ENCODE measurements at places on chromosomes 6 and 20.

DNA sequence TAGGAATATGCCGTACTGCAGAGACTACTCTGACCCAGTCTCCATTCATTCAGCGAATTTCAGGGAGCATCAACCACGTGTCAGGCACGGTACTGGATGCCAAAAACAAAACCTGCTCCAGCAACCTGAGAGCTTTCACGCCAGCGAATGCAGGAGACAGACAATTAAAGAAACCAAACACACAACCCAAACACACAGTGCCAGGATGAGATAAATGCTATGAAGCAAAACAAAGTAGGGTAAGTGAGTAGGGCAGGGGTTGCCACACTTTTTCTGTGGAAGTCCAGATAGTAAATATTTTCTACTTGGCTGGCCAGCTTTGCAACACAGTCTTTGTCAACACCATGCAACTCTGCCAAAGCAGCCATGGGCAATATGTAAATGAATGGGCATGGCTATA is 10.0 kb downstream of the MOCS1 start:
- no peak for DNase-seq

DNA sequence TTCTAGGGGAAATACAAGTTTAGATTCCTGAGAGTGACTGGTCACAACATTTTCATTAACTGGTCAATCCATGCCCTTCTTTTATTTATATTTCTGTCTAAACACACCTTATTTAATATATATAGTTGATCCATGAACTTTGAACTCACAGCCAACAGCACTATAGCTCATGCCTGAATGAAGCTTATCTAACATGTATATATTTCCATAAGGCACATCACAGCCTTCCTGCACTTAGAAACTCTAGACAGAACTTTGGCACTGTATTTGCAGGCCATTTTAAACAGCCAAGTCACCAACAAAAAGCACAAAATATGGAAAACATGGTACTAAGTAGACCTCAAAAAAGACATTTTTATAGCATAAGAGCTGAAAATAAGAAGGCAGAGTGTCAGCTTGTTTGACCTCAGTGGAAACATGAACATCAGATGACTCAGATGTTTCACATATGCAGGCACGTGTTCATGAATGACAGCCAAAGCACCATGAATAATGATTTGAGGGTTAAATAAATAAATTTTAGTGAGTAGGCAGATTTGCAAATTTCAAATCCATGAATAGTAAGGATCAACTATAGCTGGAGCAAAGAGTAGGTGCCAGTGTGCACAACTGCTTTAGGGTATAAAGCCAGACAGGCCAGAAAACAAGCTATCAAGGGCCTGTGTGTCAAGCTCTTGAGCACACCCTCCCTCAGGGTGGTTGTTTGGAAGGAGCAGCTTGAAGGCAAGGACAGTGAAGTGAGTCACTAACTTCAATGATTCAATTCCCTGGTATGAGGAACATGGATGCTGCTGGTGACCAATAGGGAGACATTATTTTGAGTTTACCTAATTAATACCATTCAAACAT is 88.9 kb upstream of the NT5E start:
- DNase-seq, result no peak

GRCh38 chr20:23018432-23018831 is 16.7 kb upstream of the SSTR4 start:
- no peak for DNase-seq

- DNase-seq, result no peak
Measured at GRCh38 chr6:169795196-169795595, 43.8 kb downstream of the ERMARD start.

DNA sequence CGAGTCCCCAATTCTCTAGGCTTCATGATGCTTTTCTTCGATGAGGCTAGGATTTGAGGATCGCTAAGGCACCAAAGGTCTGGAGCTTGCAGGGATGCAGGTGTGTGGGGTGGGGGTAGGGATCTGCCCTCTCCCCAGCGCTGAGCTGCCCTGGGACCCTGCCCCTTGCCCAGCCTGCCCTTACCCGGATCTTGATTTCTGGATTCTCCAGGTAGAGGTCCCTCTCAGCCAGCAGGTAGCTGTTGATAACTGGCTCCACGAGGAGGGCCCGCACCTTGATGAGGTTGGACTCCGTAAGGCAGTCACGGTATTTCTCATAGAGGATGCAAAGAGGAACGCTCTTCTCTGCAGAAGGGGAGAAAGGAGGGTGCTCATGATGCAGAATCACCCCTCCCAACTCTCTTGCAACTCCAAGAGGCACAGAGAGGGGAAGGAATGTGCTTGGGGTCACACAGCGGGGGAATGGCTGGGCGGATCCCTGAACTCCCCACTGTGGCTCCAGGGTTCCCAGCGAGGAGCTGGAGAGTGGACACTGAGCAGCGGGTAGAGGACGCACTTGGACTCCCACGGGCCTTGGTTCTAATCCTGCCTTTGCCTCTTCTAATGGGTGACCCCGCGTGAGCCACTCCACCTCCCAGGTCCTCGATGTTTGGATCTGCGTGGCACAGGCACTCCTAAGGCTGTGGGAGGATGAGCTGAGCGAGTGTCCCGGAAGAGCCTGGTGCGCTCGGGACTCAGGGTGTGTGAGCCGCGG is 32.7 kb downstream of the TGM2 start:
- no peak for DNase-seq

DNA sequence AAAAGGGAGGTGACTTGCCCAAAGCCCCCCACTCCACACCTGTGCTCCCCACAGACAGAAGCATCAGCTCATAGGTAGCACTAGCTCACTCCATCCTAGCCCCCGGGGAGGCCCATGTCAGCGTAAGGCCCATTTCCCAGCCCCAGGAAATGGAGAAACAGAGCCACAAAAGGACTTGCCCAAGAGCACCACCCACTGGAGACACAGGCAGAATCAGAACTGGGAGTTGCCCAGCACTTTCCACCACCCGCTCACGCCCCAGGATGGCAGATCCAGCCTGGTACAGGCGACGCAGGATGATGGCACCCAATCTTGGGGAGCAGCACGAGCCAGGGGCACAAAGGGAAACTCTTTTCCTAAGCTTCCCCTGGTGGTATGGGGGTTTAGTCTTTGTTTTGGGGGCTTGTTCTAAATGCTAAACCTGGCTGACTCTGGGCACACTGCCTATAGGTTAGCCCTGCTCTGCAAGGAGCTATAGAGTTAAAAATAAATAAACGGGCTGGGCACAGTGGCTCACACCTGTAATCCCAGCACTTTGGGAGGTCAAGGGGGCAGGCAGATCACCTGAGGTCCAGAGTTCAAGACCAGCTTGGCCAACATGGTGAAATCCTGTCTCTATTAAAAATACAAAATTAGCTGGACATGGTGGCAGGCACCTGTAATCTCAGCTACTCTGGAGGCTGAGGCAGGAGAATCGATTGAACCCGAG is 11.8 kb downstream of the C20orf203 start:
- no peak for DNase-seq

- DNase-seq, result no peak
Measured at GRCh38 chr6:91278416-91278815, 691.5 kb upstream of the MAP3K7 start.

- DNase-seq, result no peak
Measured at GRCh38 chr6:95935736-95936135, 80.0 kb upstream of the FUT9 start.

DNA sequence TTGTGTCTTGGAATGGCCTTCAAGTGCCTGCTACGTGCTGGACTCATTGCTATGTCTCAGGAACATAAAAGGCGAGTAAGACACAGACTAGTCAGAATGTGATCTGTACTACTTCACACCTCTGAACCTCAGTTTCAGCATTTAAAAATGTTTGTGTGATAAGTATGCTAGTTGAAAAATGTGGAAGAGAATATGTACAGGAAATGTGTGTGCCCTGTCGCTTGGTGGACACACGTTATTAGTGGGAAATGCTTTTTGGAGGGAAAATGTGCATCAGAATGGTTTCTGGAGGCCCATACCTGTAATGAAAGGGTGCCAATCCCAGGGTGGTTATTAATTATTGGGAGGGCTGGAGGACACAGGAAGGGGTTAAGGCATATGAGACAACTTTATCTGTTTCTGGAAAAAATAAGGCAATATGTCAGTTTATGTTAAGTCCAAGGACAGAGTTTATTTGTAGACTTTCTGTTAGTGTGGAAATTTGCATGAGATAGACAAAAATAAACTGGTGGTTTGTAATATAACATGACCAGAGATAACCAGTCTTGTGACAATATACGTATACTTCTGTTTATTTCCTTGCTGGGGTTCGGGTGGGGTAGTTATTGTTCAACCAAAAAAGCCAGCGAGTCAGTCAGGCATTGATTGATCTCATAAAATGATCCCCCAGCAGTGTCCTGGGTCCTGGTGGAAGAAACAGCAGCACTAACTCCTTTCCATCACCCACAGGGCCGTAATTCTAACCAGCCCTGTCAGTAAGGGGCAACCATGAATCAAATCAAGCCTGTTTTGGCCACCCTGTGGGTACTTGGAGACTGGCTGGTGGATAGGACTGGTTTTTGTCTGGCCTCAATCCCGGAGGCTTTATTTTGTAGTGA is 117.9 kb downstream of the JARID2 start:
- DNase-seq, result no peak

DNA sequence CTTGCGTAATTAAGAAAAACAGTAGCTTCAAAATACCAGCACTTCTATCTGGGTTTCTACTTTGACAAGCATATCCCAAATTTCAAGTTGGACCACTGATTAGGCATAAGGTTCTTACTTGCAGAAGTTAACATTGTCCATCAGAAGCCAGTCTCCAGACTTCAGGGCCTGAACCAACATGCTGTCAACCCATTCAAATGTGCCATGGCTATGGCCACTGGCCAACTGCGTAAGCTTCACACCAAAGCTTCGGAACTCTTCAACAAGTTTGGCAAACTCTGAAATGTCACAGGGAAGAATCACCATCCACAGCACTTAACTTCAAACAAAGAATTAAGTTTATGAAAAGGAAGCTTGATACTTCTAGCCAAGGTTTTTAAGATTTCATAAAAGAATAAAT is 78.0 kb upstream of the LYRM2 start:
- DNase-seq, result no peak

DNA sequence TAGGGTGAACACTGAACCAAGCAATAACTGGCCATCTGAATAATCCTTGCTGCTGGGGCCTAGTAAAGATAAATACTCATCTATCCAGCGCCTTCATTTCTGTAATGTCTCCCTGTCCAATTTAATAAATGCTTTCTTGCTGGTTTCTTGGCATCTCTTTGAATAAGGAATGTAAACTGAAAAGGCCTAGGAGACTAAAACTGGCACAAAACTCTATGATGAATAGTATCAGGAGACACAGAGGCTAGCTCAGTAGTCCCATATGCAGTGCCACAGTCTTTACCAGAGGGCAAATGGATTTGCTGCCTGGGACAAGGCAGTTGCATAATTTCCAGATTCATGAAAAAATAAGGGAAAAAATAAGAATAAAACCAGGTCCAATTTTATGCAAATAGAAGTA is 324.4 kb downstream of the CENPW start:
- no peak for DNase-seq

DNA sequence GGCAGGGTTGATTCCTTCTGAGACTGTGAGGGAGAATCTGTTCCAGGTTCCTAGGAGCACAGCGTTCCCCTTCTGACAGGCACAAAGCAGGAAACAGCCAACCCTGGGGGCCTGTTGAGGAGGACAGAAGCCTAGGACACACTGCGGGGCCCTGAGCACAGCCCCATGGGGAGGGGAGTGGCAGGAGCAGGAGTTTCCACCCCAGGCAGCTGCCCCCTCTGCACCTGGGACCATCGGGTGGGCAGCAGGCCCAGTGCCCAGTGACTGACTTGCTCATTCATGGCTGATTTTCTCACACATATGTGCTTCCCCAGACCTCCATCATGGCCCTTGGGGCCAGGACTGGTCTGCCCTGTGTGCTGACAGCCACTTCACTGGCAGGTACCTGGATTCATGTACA is 6.2 kb upstream of the SLC22A1 start:
- DNase-seq, result no peak

DNA sequence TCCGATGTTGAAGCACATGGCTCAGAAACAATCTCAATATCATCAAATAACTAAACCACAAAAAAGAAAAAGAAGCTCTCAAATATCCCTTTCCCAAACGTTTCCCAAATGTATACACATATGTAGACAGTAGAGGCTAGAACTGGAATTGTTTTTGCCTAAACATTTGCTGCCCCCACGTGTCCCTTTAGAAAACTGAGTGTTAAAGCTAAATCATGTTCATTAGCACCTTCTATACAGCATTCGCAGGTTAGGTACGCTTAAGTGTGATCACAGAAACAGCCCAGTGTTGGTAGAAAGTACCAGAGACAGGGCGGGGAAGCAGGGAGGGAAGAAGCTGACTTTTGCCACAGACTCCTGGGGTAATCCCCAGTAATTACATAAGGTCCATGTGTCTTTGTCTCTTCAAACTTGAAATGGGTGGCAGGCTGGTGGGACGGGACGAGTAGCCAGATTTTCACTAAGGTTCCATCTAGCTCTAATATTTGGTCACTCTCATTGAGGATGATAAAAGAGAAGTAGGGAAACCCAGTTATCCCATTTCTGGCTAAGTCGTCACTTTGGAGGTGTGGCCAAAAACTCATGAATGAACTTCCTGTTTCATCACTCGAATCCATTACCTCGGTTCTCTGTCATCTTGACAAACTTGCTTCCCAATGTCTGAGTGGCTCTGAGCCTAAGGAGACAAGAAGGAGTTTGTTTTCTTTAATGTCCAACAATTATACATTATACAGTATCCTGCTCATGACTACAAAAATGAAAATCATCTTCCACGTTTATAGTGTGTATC is 15.0 kb upstream of the TFAP2A start:
- no peak for DNase-seq

- no peak for DNase-seq
Measured at GRCh38 chr20:62994869-62995281, 11.9 kb downstream of the BHLHE23 start.

- DNase-seq, result no peak
Measured at GRCh38 chr6:144343701-144344428, 58.7 kb downstream of the UTRN start.

GRCh38 chr6:54913211-54913610 is 66.6 kb downstream of the FAM83B start:
- no peak for DNase-seq

DNA sequence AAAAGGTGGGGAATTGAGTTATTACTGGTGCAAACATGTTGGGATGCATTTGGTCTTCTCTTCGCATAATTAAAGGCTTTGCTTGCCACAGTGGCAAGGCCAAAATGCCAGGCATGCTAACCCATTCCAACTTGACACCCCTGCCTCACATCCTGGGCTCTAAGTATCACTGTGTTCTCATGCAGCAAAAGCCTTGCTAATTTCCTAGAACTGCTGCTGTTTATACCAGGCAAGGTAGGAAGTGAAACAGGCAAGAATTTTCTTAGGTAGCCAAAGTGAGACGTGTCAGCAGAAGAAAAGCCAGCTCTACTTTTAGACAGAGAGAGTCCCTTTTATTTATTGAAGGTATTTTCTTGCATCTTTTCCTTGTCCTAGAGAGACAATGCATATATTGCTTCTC is 41.2 kb downstream of the LYRM2 start:
- DNase-seq, result no peak

Data from CD8-positive, alpha-beta T cell (primary cell).